ENCODE measurements at places on chromosomes 6 and 20. TPM values are rescaled to one million over a fixed set of nuclear protein-coding genes. Genes with fewer than 3 reads are reported as not detected.

CAGE1 gene
- not detected for total RNA-seq

GRCh38 chr6:136696783-136697364, 95.4 kb downstream of the MAP3K5 start:
- no peaks in the 10 kb centered on the region for H3K27me3 ChIP-seq
- H3K4me3 ChIP-seq = no peak overlapping the region
- no peak overlapping the region for H3K27ac ChIP-seq
- H3K36me3 ChIP-seq = no peaks in the 10 kb centered on the region
- no peaks in the 10 kb centered on the region for H3K4me1 ChIP-seq

AIG1 gene
- 23.0 TPM for total RNA-seq

DNA sequence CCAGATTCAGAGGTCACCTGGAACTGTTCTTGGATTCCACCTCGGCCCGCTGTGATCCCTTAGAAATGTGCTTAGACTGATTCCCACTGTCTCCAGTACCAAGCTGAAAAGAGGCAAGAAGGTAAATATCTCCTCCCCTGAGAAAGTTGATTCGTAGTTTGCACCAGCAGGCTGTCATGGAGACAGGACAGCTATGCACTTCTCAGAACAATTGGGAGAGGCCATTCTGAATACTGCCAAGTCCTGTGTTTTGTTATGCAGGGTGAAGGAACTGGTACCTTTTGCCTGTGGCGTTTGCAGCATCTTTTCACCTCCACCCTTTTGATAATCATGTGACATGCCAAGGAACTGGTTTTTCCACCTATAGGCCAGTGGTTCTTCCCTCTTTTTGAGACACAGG, 58.2 kb upstream of the RNGTT start:
- H3K36me3 ChIP-seq = no peaks in the 10 kb centered on the region
- no peak overlapping the region for H3K4me3 ChIP-seq
- peak overlapping the region; percentile 89 for H3K27ac ChIP-seq
- H3K27me3 ChIP-seq = no peaks in the 10 kb centered on the region
- peaks cover 41% of the 10 kb centered on the region for H3K4me1 ChIP-seq

DNA sequence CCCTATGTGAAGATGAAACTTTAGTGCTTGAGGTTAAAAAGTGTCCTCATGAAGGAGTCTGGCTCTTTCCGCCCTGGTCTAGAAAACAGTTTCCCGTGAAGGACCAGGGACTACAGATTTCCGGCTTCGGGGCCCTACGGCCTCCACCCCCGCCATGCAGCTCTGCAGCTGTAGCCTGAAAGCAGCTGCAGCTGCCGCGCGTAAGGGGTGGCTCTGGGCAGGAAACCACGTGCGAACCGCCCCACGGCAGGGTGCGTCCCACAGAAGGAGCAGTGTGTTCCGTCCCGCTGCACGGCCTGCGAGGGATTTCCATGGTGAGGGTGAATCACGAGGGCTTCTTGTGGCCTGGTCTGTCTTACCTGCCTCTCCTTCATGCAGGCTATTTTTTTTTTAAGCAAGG, 117.0 kb downstream of the ERMARD start:
- no peaks in the 10 kb centered on the region for H3K4me1 ChIP-seq
- no peaks in the 10 kb centered on the region for H3K27me3 ChIP-seq
- H3K27ac ChIP-seq = no peak overlapping the region
- no peak overlapping the region for H3K4me3 ChIP-seq

GRCh38 chr6:51141080-51141479, 322.4 kb downstream of the TFAP2B start:
- DNase-seq = no peak
- H3K27me3 ChIP-seq = no peaks in the 10 kb centered on the region
- no peaks in the 10 kb centered on the region for H3K36me3 ChIP-seq
- H3K4me3 ChIP-seq = no peak overlapping the region
- H3K27ac ChIP-seq = no peak overlapping the region

DNA sequence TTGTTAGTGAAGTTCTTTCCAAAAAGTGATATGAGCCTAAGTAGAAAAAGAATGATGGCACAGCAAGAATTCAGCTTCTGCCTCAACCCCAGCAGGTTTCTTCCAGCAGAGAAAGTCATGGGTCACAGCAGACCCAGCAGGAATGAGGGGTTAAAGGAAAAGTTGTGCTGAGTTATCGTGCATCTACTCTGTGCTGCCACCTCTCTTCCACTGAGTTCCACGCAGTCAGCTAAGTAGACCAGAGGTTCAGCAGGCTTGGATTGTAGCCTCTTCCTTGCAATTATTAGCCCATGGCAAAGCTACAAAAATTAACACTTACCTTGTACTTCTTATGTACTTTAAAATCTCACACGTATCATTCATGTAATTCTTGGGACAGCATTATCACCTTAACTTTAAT, 510.8 kb downstream of the PTPRT start:
- no peak overlapping the region for H3K27ac ChIP-seq
- H3K36me3 ChIP-seq = no peaks in the 10 kb centered on the region
- no peaks in the 10 kb centered on the region for H3K27me3 ChIP-seq
- H3K4me3 ChIP-seq = no peak overlapping the region
- DNase-seq = no peak
- no peaks in the 10 kb centered on the region for H3K4me1 ChIP-seq

DNA sequence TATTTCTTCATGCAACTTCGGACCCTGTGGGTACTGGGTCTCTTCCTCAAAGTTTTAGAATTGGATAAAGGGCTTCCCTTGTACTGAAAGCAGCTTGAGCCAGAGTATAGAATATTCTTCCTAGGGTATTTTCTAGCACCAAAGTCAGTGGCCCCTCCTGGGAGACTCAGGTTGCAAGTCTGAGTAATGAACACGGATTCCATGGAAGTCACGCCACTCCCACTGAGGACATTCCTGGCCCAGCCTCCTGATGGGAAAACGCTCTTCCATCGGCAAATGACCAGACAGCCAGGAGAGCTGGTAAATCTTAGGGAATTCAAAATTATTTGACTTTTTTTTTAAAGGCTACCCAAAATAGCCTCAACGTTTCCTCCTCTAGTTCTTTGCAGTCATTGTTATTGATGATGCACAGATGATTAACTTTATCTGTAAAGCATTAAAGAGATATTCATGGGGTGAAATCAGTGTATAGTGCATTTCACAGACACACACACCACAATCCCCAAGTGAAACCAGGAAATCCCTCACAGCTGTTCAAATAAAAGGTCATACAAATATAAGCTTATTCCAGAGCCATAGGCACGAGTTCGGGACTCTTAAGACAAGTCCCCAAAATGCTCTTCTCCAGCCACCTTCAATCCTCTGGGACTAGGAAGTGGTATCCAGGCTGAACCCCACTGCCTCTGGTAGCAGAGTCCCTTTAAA, 248.8 kb downstream of the SOD2 start:
- H3K27ac ChIP-seq = no peak overlapping the region
- DNase-seq = no peak
- H3K4me3 ChIP-seq = no peak overlapping the region
- H3K27me3 ChIP-seq = no peaks in the 10 kb centered on the region

DNA sequence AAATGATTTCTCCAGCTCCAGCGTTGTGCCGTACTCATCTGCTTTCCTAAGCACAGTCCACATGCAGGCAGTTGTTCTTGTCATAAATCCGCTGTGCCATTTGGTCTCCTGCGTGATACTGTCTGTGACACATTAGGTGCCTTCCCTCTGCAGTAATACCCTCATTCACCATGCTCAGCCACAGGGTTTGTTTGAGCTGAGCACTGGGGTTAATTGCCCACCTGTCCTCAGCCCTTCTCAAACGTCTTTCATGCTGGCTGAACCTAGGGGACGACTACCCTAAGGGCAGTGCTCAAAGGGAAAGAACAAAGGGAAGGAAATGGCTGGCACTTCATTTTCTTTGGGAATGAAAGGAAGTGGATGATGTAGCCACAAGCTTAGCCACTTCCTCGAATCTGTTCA, 64.2 kb upstream of the MYLIP start:
- H3K27me3 ChIP-seq = no peaks in the 10 kb centered on the region
- H3K4me1 ChIP-seq = no peaks in the 10 kb centered on the region
- no peaks in the 10 kb centered on the region for H3K36me3 ChIP-seq
- no peak for DNase-seq
- no peak overlapping the region for H3K27ac ChIP-seq

GRCh38 chr20:31713312-31714273, 9.1 kb downstream of the BCL2L1 start:
- H3K4me1 ChIP-seq = no peaks in the 10 kb centered on the region
- H3K27ac ChIP-seq = peak overlapping the region; percentile 99
- peak overlapping the region; percentile 11 for H3K4me3 ChIP-seq

LIN28B gene
- total RNA-seq = not detected

DNA sequence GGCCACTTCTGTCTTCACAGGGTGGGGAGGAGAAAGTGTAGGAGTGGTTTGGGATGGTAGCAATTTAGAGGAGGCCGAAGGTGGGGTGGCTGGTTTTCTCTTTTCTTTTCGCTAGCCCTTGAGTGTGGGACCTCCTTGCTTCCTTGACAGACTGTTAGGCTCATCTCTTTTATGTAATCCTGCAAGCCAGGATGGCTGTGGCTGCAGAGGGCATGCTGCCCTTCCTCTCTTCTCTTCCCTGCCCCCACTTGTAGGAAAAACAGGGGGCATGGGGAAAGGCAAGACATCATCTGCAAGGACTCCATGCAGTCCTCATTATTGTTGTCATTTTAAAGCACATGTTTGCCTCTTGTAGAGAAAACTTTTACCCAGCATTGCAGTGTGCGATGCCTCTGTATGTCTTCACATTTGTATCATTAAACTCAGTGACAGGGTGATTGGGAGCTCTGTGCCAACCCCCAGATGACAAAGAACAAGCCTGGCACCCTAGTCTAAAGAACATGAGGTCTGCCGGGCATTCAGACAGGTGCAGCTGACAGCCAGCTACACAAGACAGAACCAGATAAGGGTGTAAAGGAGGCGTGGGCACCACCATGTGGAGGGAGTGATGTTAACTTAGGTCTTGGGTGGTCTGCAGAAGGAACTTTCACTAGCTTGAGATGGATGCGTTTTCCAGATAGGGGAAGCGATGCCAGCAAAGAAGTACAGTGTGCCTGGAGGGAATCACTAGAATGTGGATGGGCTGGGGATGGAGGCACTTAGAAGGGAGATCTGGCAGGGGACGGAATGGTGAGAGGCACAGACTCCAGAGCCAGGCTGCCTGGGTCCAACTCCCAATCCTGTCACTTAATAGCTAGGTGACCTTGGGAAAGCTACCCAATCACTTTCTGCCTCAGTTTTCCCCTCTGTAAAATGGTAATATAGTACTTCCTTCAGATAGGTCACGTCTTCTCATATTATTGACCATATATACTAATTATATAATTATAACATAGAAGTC, 207.6 kb downstream of the TBC1D7 start:
- no peaks in the 10 kb centered on the region for H3K27me3 ChIP-seq
- H3K4me1 ChIP-seq = no peaks in the 10 kb centered on the region
- H3K36me3 ChIP-seq = no peaks in the 10 kb centered on the region

HLA-DQA1 gene
- 0.16 TPM for total RNA-seq

DNA sequence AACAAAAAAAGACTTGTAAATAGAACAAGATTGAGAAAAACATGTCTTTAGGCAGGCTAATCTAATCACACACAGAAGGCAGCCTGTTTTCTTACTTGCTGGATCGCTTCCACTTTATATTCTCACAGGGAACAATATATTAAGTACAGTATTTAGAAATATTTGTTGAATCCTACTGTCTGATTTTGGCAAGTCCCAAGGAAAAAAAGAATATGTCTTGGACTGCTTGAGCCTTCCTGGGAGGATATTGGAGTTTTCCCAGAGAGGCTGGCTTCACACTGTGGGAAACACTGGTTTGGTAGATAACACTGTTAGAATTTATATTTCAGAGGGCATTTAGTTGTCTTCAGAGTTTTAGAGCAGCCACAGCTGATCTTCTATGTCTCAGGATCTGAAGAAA, 229.7 kb downstream of the PRL start:
- H3K36me3 ChIP-seq = no peaks in the 10 kb centered on the region
- H3K27ac ChIP-seq = no peak overlapping the region
- H3K27me3 ChIP-seq = no peaks in the 10 kb centered on the region
- no peak overlapping the region for H3K4me3 ChIP-seq

CLPSL1 gene
- total RNA-seq = not detected

BPIFB1 gene
- not detected for total RNA-seq

DNA sequence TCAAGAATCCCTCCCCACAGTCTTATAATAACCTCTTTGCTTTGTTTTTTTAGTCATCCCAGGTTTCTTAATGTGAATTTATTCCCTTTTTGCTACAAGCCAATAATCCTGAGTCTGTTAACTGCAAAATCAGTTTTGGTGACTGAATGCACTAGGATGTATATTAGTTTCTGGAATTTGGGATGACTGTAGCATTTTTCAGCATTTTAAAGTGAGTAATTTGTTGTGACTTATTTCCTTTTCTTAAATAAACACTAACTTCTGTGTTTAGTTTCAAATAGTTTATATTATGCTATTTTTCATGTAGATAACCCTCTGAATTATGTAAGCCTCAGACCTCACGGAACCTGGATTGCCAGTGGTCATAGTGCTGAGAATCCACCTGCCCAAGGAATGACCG, 5.5 kb downstream of the CST1 start:
- H3K27me3 ChIP-seq = no peaks in the 10 kb centered on the region
- no peak overlapping the region for H3K4me3 ChIP-seq
- no peaks in the 10 kb centered on the region for H3K36me3 ChIP-seq
- DNase-seq = no peak

MANEA gene
- 10.0 TPM for total RNA-seq

GRCh38 chr6:154977588-154977987, 17.5 kb upstream of the TIAM2 start:
- H3K27me3 ChIP-seq = no peaks in the 10 kb centered on the region
- no peaks in the 10 kb centered on the region for H3K36me3 ChIP-seq
- no peak for DNase-seq
- H3K4me1 ChIP-seq = no peaks in the 10 kb centered on the region
- no peak overlapping the region for H3K4me3 ChIP-seq
- no peak overlapping the region for H3K27ac ChIP-seq

DNA sequence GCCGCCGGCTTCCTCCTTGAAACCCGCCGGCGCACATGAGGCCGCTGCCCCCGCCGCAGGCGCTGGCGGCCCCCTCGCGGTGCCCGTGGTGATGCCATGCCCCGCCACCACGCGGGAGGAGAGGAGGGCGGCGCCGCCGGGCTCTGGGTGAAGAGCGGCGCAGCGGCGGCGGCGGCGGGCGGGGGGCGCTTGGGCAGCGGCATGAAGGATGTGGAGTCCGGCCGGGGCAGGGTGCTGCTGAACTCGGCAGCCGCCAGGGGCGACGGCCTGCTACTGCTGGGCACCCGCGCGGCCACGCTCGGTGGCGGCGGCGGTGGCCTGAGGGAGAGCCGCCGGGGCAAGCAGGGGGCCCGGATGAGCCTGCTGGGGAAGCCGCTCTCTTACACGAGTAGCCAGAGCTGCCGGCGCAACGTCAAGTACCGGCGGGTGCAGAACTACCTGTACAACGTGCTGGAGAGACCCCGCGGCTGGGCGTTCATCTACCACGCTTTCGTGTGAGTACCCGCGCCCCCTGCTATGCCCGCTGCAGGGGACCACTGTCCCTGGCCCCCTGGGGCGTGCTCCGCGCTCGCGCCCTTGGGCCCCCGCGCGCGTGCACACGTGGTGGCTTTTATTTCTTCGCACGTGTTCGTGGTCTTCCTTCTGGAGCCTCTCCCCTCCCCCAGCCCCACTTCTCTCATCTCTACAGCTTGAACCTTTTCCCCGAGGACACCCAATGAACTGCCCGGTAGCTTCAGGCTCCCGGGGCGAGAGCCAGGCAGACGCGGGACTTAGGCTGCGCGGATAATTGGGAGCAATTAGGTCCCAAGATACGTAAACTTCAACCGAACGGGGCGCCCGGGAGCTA, 453 bp downstream of the KCNQ5 start:
- H3K4me1 ChIP-seq = peaks cover 34% of the 10 kb centered on the region
- DNase-seq = no peak
